ENCODE measurements at places on chromosomes 3 and 15.

- DNase-seq = no peak
These were observed 63.5 kb upstream of the KLF13 start for GRCh38 chr15:31262901-31263671.

- no peak for DNase-seq
These were observed 1.5 kb downstream of the CIB1 start for GRCh38 chr15:90232196-90232595.

GRCh38 chr3:171817074-171817800, 7.0 kb upstream of the PLD1 start:
- no peak for DNase-seq

GRCh38 chr15:70245932-70246622, 148.4 kb upstream of the TLE3 start:
- peak; percentile 60 for DNase-seq

GRCh38 chr3:171694888-171695287, 115.4 kb downstream of the PLD1 start:
- DNase-seq = no peak

DNA sequence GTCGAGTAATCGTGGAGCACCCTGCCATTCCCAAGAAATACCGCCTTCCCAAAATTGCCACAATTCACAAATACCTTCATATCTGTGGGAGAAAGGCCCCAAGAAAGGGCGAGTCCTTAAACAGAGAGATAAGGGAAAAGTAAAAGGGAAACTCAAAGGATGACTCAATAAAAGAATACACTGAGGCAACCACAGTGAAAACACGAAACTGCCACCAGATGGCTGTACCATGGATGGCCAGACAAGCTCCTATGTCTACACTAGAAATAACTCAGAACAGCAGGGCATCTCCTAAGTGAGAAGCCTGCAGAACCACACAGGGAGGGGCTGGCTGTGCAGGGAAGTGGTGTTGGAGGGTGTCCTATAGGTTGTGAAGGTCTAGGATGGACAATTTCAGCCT, 25.0 kb downstream of the SRGAP3 start:
- DNase-seq = peak; percentile 23

GRCh38 chr3:140950863-140951262, 9.2 kb downstream of the SLC25A36 start:
- no peak for DNase-seq

- no peak for DNase-seq
These were observed 70.3 kb upstream of the OCA2 start for GRCh38 chr15:28169366-28169765.

- no peak for DNase-seq
These were observed 480.5 kb upstream of the ARRDC4 start for GRCh38 chr15:97479957-97480356.

DNA sequence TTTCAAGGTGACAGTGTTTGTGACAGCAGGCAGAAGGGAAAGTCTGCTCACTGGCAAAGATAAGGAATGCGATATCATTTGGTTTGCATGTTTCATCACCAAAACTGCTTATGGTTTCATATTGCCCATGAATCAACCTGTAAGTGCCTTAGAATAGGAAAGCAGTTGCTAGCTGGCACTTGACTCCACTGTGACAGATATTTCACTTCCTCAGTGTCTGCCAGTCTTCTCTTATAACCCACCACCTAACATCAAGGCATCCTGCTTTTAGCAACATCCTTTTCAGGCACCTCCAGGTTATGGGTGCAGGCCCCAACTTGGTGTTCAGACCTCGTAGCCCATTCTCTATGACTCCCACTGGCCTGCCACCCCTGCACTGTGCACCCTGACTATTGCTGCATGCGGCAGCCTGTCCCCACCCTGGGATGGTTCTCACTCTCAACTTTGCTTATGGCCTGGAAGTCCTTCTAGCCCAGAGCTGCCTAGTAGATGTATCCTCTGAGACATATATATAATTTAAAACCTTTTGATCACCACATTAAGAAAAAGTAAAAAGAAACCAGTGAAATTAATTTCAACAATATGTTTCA, 154.4 kb upstream of the RARB start:
- DNase-seq = no peak

DNA sequence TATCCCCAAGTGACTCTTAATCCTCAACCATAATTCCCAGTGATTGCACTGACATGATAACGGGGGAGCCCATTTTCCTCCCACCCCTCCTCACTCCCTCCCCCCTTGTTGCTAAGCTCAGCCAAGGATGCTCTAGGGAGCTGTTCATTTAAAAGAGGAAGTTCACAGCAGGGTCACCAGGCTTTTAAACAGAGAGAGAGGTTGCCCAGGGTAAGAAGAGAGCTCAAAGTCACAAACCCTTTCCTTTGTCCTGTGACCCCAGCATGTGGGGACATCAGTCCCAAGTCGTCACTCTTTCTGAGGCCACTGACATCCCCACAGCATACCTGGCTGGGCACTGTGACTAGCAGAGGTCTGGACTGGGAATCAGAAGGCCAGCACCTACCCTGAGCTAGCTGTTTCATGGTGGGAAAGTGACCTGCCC, 144.1 kb downstream of the RORA start:
- no peak for DNase-seq

- peak; percentile 85 for DNase-seq
These were observed 38.7 kb downstream of the ZBTB38 start for GRCh38 chr3:141407047-141407446.

Measured in NCI-H226 (cell line).